Stimulated activated CD8-positive, alpha-beta memory T cell treated with anti-CD3 and anti-CD28 coated beads, Interleukin-15, amount 100 ng/mL, for 48 hours (primary cell): ENCODE measurements at places on chromosomes 12 and 14.

- DNase-seq: no peak
Observed at GRCh38 chr12:38776647-38777046, 128.7 kb downstream of the CPNE8 start.

DNA sequence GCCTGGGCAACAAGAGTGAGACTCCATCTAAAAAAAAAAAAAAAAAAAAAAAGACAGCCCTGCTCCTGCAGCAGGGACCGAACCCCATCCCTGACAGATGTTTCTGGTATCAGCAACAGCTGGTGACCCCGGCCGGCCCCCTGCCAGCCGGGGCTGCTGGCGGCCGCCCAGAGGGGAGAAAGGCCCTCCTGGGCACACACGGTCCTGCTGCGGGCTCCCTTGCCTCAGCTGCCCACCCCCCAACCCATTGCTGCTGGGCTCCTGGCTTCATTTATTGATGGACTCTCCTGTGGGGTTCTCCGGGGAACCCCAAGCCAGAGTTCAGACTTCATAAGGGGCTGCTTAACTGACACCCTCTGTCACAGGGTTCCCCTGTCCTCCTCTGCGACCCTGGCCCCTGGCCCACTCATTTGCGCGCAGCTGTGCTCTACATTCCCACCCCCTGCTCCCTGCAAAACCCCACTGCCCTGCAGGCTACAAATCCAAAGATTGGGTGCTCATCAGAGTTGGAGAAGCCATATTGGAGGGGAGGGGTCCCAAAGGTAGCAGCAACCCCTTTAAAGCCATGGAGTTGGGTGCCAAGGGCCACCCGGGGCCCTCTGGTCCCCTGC lies 103.6 kb upstream of the RTL1 start:
- DNase-seq: no peak

GRCh38 chr12:71555191-71555590 lies 108.5 kb downstream of the ZFC3H1 start:
- no peak for DNase-seq

GRCh38 chr12:6791931-6792520 lies 2.7 kb downstream of the CD4 start:
- DNase-seq: no peak

GRCh38 chr12:98752726-98753125 lies 107.6 kb downstream of the APAF1 start:
- no peak for DNase-seq

DNA sequence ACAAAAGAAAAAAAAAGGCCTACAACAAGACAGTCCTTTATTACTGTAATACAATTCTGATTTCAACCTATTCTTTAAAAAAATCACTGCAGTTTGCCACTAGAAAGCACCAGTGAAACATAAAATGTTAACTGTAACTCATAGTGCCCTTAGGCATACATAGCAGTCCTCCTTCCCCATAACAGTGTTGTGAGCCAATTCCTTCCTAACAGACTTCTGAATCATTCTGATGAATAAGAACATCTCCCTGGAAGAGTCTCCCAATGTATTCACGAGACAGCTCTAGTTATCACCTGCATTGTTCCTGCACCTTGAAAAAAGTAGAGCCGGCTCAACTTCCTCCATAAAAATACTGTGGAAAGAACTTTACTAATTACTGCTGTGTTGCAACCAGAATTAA lies 213.6 kb upstream of the FSCB start:
- no peak for DNase-seq

DNA sequence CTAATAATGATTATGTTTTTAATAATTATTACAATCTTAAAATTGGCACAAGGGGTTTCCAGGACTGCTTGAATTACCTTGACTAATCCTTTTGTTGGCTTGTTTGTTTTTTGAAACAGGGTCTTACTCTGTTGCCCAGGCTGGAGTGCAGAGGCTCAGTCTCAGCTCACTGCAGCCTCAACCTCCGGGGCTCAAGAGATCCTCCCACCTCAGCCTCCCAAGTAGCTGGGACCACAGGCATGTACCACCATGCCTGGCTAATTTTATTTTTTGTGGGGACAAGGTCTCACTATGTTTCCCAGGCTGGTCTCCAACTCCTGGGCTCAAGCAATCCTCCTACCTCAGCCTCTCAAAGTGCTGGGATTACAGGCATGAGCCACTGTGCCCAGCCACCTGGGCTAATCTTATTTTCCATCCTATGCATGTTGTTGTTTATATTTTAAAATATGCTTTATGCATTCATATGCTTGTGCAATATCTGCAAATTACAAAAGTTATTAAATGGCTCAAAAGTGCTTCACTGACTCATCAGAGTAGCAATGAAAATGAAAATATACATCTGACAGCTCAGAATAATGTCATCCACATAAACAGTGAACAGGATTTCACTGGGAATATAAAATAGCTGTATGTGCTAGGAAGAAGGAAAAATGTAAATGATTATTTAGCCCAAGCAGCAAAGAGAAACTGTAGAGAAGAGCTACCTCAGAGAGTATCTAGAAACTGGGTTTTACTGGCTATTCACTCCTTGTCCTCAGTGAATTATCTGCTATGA lies 24.8 kb upstream of the PLEKHG6 start:
- no peak for DNase-seq

GRCh38 chr12:64387197-64387816 lies 3.3 kb downstream of the C12orf56 start:
- no peak for DNase-seq

GRCh38 chr12:62865937-62866336 lies 69.0 kb downstream of the PPM1H start:
- DNase-seq: no peak

DNA sequence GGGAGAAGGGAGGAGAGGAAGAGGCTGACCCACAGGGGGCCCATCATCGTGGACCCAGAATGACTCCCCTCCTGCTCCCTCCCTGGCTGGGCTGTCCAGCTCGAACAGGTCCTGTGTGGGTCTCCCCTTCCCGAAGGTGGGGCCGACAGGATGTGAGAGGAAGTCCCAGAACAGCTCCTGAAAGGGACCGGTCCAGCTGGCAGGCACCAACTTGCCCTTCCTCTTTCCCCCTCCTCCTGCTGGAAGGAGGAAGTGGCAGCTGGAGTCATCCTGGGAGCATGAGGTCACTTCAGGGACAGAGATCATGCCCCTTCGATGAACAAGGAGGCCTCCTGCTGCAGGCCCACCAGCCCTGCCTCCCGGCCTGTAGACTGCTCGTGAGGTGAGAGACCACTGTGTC lies 35.0 kb upstream of the BEGAIN start:
- DNase-seq: no peak

GRCh38 chr12:58416236-58416635 lies 474.9 kb downstream of the ATP23 start:
- DNase-seq: no peak

DNA sequence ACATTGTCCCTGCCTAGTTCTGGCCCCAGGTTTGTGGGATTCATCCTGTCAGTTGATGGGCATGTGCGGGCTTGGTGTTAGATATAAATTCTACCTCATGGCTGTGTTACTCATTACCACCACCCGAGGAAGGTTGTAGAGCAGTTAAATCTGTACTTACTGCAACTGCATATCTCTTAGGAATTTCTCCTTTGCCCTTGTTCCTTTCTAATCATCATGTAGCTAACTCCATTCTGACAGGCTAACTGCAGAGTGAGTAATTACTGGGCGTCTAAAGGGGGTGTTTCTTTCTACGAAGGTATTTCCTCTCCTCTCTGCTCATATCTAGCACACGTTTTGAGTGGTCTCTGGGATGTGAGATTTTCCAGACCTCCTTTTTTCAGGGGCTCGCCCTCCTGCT lies 1076.7 kb downstream of the TMTC2 start:
- DNase-seq: no peak

DNA sequence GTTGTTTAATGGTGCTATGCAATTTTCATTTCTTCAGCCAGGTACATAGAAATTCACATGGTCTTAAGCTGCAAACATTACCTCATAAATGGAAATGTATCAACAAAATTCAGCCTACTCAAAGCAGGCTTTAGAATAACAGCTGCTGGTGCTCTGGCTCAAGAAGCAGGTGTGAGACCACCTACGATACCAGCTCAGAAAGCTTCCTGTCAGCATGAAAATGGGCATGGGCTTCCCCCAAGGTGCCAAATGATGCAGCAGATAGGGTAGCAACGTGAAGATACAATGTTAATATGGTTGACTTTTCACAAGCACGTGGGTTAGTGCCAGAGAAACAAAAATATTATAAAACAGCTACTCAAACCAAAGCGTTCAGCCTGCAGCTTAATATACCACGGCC lies 343.4 kb upstream of the PRICKLE1 start:
- no peak for DNase-seq

DNA sequence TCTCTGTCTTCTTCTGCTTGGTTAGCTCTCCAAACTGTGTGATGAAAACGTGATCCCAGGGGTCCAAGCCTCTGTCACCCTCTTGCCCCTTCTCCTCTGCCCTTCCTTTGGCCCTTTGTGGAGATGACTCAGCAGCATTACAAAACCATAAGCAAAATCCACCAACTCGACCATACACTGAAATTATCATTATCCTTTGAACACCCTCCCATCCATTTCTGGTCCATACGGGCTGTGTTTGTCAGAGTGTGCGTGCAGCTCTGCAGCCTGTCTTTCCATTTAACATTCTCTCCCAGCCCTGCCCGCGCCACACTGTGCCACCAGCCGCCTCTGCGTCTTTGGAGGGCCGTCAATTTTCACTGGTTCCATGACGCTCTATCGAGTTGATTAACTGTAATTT lies 69.2 kb downstream of the SLC25A47 start:
- no peak for DNase-seq

DNA sequence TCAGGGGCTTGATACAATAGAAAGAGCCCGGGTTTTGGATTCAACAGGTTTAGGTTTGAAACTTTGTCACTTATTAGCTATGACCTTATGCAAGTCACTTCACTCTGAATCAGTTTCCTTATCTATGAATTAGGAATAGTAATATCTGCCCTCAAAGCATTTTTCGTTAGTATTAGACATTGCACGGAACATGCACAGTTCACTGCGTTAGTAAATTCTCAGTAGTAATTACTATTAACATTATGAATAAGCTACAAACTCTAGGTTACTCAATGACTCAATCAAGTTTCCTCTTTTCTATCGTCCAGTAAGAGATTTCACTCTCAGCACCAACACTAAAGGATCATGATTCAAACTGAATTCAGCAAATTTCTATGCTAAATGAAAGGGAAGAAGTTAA lies 150.3 kb downstream of the CEP83 start:
- DNase-seq: no peak
